Right renal cortex interstitium (tissue), 3 donors: ENCODE measurements at places on chromosomes 2 and 18. TPM values are rescaled to one million over a fixed set of nuclear protein-coding genes. Genes with fewer than 3 reads are reported as not detected.

INPP5D gene
- polyA plus RNA-seq = 6.5 TPM

CAPN13 gene
- polyA plus RNA-seq = 0.93 TPM

ALPG gene
- not detected for polyA plus RNA-seq

GALNT14 gene
- polyA plus RNA-seq = 48.7 TPM

DNA sequence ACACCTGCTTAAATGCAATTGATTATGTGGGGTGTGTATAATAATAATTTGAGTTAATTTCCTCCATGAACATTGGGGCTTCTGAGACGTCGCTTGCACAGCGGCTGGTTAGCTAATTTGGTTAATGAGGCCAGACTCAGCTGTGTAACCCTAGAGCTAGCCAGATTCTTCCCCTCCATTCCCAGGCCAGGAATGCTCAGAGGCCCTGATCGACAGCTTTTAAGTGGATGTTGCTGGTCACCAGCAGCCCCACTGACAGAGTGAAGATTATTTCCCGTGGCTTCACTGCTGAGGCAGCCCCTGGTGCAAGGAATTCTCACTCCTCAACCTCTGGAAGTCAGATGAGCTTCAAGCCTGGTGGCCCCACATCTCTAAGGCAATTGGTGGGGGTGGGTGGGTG lies 12.4 kb upstream of the EPAS1 start:
- DNase-seq = no peak
